ENCODE measurements at places on chromosomes 6 and 20.

GRCh38 chr20:44467289-44467883 is 8.3 kb upstream of the TTPAL start:
- DNase-seq, result no peak

GRCh38 chr6:123804014-123804786 is 535 bp downstream of the NKAIN2 start:
- peak; percentile 4 for DNase-seq

GRCh38 chr20:46341074-46342009 is 33.0 kb upstream of the CDH22 start:
- DNase-seq, result no peak

GRCh38 chr6:119076576-119077390 is 1.7 kb downstream of the FAM184A start:
- peak; percentile 62 for DNase-seq

- DNase-seq, result no peak
Measured at GRCh38 chr20:22472447-22473100, 111.8 kb downstream of the FOXA2 start.

- DNase-seq, result no peak
Measured at GRCh38 chr6:136499370-136499769, 50.9 kb downstream of the MAP7 start.

- DNase-seq, result no peak
Measured at GRCh38 chr20:37354210-37355195, 8.6 kb downstream of the SRC start.

GRCh38 chr6:83417880-83418663 is 12.8 kb downstream of the ME1 start:
- peak; percentile 34 for DNase-seq

GRCh38 chr6:138107752-138108592 is 753 bp upstream of the PERP start:
- DNase-seq, result no peak

DNA sequence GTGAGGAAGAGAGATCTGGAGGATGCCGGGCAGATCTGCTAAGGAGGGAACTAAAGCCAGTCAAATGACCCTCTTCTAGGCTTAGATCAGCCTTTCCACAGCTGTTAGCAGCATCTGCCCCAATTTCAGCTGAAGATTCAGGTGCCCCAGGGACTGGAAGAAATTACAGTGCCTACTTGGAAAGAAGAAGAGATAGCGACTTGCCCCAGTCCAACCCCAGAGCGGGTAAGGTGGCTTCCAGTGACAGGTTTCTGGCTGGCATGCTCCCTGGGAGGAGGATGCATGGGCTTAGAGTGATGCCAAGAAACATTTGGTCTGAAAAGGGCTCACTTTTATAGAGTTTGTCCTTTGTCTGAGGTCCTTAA is 620 bp downstream of the TJAP1 start:
- DNase-seq, result no peak

- DNase-seq, result no peak
Measured at GRCh38 chr6:50998905-50999304, 180.2 kb downstream of the TFAP2B start.

- DNase-seq, result no peak
Measured at GRCh38 chr6:131730264-131730663, 19.4 kb upstream of the CTAGE9 start.

All from Jurkat, Clone E6-1 (cell line).